ENCODE measurements at places on chromosomes 13 and 19. TPM values are rescaled to one million over a fixed set of nuclear protein-coding genes. Genes with fewer than 3 reads are reported as not detected.

DNA sequence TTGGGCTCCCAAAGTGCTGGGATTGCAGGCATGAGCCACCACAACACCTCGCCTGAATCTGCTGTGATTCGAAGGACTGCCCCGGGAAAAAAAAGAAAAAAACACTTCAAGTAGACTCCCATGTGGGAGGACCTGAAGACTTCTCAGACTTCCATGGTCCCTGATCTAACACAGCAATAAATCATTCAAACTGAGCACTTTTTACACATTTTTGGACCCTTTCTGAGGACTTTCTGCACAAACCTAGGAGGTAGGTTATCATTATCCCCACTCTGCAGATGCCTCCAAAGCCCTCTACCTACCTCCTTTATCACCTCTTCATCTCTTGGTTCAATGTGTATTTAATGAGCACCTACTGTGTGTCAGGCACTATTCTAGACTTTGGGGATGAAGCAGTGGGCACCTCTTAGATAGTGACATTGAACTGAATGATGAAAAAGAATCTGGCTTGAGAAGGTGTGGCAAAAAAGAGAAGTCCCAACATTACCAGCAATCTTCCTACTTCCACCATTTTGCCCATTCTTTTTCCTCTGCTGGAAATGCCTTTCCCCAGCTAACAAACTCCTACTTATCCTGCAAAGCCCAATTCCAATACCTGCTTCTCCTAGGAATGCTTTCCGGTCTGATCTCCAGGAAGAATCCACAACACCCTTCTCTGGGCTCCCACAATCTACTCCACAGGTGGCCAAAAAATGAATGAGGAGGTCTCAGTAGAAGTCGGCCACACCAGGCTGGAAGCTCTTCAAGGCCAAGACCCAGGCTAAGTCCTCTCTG is 1.6 kb upstream of the CLPP start:
- DNase-seq = no peak

DNA sequence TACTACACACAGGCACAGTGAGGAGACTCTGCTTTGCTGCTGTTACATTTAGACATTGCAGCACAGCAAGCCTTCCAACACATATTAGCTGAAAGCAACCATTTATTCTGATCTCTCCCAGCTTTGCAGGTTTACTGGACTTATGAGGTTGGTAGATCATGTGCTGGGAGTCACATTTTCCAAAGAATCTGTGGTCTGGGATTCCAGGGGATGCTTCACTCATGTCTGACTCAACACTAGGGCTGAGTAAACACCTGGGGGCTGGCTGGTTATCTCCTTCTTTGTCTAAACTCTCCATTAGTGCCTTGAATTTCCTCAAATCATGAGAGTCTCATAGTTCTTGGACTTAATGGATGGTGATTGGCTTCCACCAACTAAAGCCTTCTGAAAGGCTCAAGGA is 5.4 kb upstream of the LGALS13 start:
- DNase-seq = no peak

DNA sequence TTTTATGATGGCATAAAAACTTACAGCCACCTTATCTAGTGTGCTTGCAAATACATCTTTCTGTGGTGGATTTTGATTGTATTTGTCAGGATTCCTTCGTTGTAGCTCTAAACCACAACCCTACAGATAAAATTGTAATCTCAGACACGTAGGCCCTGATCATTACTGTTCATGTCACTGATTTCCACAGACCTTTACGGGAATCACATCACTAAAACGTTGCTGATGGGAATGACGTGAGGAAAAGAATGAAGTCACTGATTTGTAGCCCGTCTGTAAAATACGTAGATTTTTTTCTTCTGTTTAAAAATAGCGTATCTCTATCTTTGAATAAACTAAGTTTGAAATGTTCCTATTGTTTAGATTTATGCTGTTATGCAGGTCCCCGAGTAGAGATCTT is 399.2 kb downstream of the MYO16 start:
- DNase-seq = no peak

GRCh38 chr19:19900139-19900728 is 512 bp upstream of the ZNF93 start:
- peak; percentile 14 for DNase-seq

DNA sequence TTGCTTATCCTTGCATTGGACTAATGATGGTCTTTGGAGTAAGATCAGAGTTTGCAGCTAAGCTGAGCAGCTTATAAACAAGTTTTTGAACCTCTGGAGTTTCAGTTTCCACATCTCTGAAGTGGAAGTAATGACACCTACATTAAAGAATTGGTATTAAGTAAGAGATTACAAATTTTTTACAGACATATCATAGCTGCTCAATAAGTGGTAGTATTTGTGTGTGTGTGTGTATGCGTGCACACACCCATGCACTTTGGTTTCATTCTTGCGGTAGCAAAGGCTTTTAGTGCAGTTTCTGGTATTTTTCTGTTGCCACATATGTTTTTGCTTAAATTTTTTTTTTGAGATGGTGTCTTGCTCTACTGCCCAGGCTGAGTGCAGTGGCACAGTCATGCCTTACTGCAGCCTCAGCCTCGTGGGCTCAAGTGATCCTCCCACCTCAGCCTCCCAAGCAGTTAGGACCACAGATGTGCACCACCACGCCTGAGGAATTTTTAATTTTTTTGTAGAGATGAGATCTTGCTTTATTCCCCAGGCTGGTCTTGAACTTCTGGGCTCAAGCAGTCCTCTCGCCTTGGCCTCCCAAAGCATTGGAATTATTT is 4.5 kb downstream of the NAA16 start:
- no peak for DNase-seq

- no peak for DNase-seq
These were observed 42.0 kb upstream of the RXFP2 start for GRCh38 chr13:31697290-31697689.

DNA sequence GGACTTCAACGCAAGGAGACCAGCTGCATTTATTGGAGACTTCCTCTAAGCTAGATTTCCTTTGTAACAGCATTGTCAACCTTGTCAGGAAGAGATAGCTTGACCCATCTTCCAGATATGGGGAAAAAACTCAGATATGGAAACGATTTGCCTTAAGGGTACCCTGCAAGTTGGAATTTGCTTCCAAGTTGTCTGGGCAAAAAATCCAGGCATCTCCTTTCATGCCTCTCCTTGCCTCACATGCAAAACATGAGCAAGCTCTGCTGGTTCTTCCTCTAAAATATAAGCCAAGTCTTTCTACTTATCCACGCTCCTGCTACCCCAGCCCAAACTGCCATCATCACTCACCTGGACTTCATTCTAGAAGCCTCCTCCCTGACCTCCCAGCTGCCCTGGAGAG is 6.4 kb upstream of the DNMT1 start:
- DNase-seq = no peak

GRCh38 chr13:60047918-60048317 is 115.8 kb downstream of the DIAPH3 start:
- no peak for DNase-seq

GRCh38 chr19:42412661-42413076 is 14.5 kb downstream of the LIPE start:
- no peak for DNase-seq

- no peak for DNase-seq
These were observed 199.6 kb downstream of the UQCRFS1 start for GRCh38 chr19:29013325-29013724.

DNA sequence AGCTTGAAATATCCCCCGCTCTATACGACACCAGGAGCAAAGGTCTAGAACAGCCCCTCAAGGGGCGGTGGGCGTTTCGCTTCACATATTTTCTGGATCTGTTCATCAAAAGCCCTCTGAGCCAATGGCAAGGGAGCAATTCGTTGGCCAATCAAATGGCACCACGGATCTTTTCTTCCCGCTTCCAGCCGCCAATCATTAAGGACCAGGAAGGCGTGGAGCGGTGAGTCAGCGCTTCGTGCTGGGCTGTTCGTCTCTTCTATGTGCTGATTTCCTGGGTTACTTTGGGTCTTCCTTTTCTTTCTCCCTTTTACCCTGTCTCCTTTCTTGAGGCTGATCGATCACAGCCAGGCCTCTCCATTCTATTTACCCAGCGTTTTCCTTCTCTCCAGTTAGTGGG is at the start of gene NLRP4:
Gene NLRP4, plus strand, starts transcription at position 201 of the 400 bp plus-strand sequence. CDS start 15,541 bp downstream, outside the sequence.
- DNase-seq = no peak

DNA sequence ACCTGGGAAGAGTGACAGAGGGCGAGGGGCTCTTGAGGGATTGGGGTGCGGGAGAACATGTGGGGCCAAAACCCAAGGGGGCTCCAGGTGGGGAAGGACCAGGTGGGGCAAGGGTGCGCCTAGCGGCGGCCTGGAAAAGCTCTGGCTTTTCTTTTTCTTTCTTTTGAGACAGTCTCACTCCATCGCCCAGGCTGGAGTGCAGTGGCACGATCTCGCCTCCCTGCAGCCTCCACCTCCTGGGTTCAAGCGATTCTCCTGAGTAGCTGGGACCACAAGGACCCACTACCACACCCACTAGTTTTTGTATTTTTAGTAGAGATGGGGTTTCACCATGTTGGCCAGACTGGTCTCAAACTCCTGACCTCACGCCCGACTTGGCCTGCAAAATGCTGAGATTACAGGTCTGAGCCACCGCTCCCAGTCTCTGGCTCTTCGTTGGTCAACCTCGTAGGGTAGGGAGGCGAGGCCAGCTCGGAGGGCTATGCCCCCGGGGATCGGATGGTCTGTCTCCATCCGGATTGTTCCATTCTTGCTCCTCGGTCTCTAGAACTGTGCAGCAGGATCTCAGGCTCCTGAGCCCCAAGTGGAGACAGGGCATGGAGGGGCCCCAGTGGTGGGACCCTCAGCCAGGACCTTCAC is 3.7 kb downstream of the GADD45B start:
- no peak for DNase-seq

DNA sequence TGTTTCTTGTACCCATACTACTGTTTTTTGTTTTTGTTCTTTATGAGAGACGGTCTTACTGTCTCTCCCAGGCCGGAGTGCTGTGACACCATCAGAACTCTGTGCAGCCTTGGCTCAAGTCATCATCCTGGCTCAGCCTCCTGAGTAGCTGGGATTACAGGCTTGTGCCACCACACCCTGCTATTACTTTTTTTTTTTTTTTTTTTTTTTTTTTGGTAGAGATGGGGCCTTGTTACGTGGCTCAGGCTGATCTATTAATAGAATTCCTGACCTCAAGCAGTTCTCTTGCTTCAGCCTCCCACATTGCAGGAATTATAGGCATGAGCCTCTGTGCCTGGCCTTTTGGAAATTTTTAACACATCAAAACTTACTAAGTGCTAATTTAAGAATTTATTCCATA is 2.9 kb upstream of the ZNF304 start:
- no peak for DNase-seq

DNA sequence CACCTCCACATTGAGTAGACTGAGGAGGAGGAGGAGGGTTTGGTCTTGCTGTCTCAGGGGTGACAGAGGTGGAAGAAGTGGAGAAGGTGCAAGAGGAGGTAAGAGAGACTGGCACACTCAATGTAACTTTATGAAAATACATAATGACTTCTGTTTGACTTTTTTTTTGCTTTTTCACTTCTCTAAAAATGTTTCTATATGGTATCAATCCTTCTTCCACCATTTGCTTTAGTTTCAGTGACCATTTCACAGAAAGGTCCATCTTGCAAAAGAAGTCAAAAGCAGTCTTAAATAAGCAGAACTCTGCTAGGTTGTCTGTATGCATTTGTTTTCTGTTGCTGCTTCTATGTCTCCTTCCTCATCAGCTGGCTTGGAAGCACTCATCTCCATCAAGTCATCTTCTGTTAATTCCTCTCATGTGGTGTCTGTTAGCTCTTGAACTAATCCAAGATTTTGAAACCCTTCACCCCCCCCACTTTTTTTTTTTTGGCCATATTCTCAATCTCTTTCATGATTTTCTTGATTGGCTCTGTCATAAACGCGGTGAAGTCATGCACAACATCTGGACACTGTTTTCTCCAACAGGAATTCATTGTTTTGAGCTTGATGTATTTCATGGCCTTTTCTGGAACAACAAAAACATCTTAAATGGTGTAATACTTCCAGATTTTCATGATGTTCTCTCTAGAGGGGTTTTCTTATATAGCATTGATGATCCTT is 80.8 kb downstream of the KL start:
- no peak for DNase-seq

DNA sequence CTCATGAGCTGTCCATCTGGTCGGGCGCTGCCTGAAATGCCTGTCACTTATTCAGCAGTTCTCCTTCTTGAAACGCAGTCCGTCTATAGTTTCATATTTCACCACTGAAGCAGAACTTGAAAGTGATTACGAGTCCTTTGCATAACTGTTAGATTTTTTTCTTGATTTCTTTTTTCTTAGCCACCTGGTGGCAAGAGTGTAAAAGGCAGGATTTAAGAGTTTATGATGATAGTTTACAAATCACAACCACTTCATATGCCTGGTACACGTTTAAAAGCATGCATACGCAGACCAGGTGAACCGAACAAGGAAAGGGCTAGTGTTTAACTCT is 45.8 kb downstream of the GGACT start:
- DNase-seq = no peak

DNA sequence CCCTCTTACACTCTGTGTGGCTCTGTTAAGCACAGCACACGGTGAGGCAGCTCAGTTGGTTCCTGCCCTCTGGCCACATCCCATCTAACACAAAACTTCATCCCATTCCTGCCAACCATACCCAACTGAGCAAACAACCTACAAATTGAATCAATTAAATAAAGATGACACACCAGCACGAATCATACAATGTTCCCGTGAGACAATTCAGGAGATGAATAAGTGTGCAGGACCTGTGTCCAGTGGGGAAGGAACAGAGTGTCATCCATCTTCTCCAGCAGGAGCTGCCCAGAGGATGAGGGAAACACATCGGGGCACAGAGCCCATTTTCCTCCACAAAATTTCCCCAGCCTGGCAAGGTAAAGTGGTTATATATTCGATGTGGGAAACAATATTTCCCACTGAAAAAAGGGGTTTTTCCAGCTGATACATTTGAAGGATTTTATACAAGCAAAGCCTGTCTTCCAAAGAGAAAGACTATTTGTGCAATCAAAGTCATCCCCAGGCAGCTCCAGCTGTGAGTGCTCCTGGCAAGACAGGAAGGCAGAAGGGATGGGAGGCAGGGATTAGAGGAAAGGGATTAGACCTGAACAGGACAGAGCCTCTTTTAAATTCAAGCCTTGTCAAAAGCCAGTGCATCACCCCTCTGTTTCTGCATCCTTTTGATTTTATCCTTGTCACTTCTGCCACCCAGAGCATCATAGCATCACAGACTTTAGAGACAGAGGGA is 240.2 kb downstream of the LHFPL6 start:
- DNase-seq = no peak

- no peak for DNase-seq
These were observed 60.0 kb upstream of the SERP2 start for GRCh38 chr13:44313674-44314073.

The ZNF563 gene
- polyA plus RNA-seq = 3.3 TPM

The ZNF222 gene
- 11.4 TPM for polyA plus RNA-seq

The SIAH3 gene
- polyA plus RNA-seq = 0.92 TPM

The VMAC gene
- 5.7 TPM for polyA plus RNA-seq

The SGTA gene
- polyA plus RNA-seq = 48.4 TPM

The ZIC2 gene
- polyA plus RNA-seq = 0.18 TPM

The RCBTB2 gene
- 52.9 TPM for polyA plus RNA-seq

The ZNF490 gene
- 4.3 TPM for polyA plus RNA-seq
